Erythroblast (primary cell): ENCODE measurements at places on chromosomes 5 and 9.

- DNase-seq: no peak
These were observed 171.2 kb upstream of the SLC12A2 start for GRCh38 chr5:127912411-127912810.

- DNase-seq: no peak
These were observed 76.2 kb upstream of the MYO10 start for GRCh38 chr5:17012289-17012688.

- DNase-seq: no peak
These were observed 50.2 kb upstream of the FSTL4 start for GRCh38 chr5:133662578-133662977.

- no peak for DNase-seq
These were observed 974 bp upstream of the SLC12A2 start for GRCh38 chr5:128082551-128083032.

DNA sequence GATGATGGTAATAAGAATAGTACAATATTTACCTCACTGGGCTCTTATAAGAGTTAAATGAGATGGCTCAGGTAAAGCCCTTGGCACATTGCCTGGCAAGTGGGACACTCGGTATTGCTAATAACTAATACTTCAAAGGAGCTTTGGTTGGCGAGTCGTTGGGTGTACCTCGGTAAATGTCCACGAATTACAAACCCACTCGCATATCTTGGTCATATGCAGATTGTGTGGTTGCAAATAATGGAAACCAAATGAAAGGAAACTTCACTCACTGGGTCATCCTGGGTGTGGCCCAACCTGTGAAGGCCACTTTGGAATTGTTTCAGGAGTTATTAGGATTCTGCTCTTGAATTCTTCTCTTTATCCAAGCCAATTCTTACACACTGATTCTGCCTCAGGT is 147.5 kb downstream of the NTRK2 start:
- DNase-seq: no peak
